ENCODE measurements at places on chromosomes 13 and 19. TPM values are rescaled to one million over a fixed set of nuclear protein-coding genes. Genes with fewer than 3 reads are reported as not detected.

- DNase-seq, result no peak
- no peaks in the 10 kb centered on the region for H3K36me3 ChIP-seq
- H3K27ac ChIP-seq, result no peak overlapping the region
- H3K27me3 ChIP-seq, result peaks cover 83% of the 10 kb centered on the region
- peak overlapping the region; percentile 54 for H3K4me3 ChIP-seq
These were observed 886 bp downstream of the CRLF1 start for GRCh38 chr19:18605546-18606280.

- peak overlapping the region; percentile 38 for H3K4me3 ChIP-seq
- peaks cover 14% of the 10 kb centered on the region for H3K4me1 ChIP-seq
- no peaks in the 10 kb centered on the region for H3K36me3 ChIP-seq
- H3K27me3 ChIP-seq, result peaks cover 3% of the 10 kb centered on the region
- no peak for DNase-seq
- H3K27ac ChIP-seq, result no peak overlapping the region
These were observed 3.1 kb upstream of the GTF3A start for GRCh38 chr13:27421101-27421871.

GRCh38 chr13:89457977-89458376 is 1786.8 kb downstream of the SLITRK5 start:
- H3K4me1 ChIP-seq, result no peaks in the 10 kb centered on the region
- no peaks in the 10 kb centered on the region for H3K27me3 ChIP-seq
- no peak for DNase-seq

GRCh38 chr13:79723519-79724024 is 242.6 kb downstream of the NDFIP2 start:
- H3K4me1 ChIP-seq, result peaks cover 26% of the 10 kb centered on the region
- H3K27me3 ChIP-seq, result no peaks in the 10 kb centered on the region
- no peaks in the 10 kb centered on the region for H3K36me3 ChIP-seq

GRCh38 chr19:11721681-11722080 is 17.1 kb downstream of the ZNF823 start:
- H3K36me3 ChIP-seq, result peaks cover 74% of the 10 kb centered on the region
- no peak for DNase-seq
- H3K27me3 ChIP-seq, result no peaks in the 10 kb centered on the region
- no peak overlapping the region for H3K4me3 ChIP-seq

DNA sequence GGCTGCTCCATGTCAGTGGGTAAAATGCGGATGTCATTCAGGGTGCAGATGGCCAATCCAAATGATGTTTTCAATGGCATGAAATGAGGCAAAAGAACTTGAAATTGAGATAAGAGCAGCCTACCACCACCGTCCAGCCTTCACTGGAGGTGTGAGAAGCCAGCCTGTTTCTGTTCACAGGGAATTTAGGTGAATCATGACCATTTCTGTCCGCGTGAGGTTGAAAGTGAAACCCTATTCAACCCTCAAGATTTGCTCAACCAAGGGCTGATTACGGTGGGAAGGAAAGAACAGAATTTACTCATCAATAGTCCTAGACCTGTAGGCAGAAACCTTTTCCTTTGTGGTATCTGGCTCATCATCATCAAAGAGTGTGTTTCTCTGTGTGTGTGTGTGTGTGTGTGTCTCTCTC is 370.7 kb downstream of the COG6 start:
- peaks cover 2% of the 10 kb centered on the region for H3K36me3 ChIP-seq
- peaks cover 3% of the 10 kb centered on the region for H3K4me1 ChIP-seq
- no peak for DNase-seq
- no peak overlapping the region for H3K27ac ChIP-seq
- H3K27me3 ChIP-seq, result no peaks in the 10 kb centered on the region
- H3K4me3 ChIP-seq, result no peak overlapping the region

DNA sequence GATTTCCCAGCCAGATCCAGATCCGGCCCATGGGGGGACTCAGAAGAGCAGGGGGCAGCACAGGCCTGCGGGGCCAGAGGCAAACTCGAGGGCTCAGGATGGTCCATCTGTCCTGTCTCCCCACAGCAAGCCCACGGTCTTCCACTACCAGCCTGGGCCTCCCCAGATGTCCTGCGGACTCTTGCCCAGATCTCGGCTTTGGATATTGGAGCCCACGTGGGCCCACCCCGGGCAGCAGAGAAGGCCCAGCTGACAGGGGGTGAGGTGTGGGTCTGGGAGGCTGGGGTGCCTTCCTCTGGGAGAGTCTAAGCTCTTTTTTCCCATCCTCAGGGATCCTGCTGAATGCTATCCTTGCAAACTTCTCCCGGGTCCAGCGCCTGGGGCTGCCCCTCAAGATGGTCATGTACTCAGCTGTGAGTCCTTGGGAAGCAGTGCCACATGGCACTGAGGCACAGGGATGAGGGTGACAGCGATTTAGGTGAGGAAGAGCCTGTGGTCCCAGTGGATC is 3.4 kb downstream of the ACP4 start:
- DNase-seq, result no peak
- H3K4me1 ChIP-seq, result peaks cover 16% of the 10 kb centered on the region
- H3K36me3 ChIP-seq, result peaks cover 6% of the 10 kb centered on the region
- peaks cover 43% of the 10 kb centered on the region for H3K27me3 ChIP-seq
- no peak overlapping the region for H3K27ac ChIP-seq
- peak overlapping the region; percentile 84 for H3K4me3 ChIP-seq

- peaks cover 7% of the 10 kb centered on the region for H3K4me1 ChIP-seq
- DNase-seq, result no peak
- peak overlapping the region; percentile 22 for H3K4me3 ChIP-seq
- no peaks in the 10 kb centered on the region for H3K27me3 ChIP-seq
- H3K36me3 ChIP-seq, result no peaks in the 10 kb centered on the region
These were observed 11.4 kb downstream of the SBNO2 start for GRCh38 chr19:1162404-1163282.

GRCh38 chr13:66357463-66357862 is 872.7 kb downstream of the PCDH9 start:
- no peak overlapping the region for H3K4me3 ChIP-seq
- DNase-seq, result no peak
- no peaks in the 10 kb centered on the region for H3K27me3 ChIP-seq
- H3K4me1 ChIP-seq, result peaks cover 4% of the 10 kb centered on the region
- no peak overlapping the region for H3K27ac ChIP-seq

GRCh38 chr13:114124921-114125320 is 7.5 kb downstream of the RASA3 start:
- peaks cover 75% of the 10 kb centered on the region for H3K4me1 ChIP-seq
- H3K27ac ChIP-seq, result no peak overlapping the region

GRCh38 chr19:11252665-11253355 is 9.5 kb downstream of the DOCK6 start:
- no peak for DNase-seq
- H3K4me1 ChIP-seq, result no peaks in the 10 kb centered on the region
- H3K4me3 ChIP-seq, result no peak overlapping the region
- no peaks in the 10 kb centered on the region for H3K27me3 ChIP-seq
- no peaks in the 10 kb centered on the region for H3K36me3 ChIP-seq
- H3K27ac ChIP-seq, result peak overlapping the region; percentile 27

- no peaks in the 10 kb centered on the region for H3K27me3 ChIP-seq
- peak; percentile 44 for DNase-seq
- no peak overlapping the region for H3K27ac ChIP-seq
These were observed 506.7 kb upstream of the PCDH9 start for GRCh38 chr13:67736646-67737420.

DNA sequence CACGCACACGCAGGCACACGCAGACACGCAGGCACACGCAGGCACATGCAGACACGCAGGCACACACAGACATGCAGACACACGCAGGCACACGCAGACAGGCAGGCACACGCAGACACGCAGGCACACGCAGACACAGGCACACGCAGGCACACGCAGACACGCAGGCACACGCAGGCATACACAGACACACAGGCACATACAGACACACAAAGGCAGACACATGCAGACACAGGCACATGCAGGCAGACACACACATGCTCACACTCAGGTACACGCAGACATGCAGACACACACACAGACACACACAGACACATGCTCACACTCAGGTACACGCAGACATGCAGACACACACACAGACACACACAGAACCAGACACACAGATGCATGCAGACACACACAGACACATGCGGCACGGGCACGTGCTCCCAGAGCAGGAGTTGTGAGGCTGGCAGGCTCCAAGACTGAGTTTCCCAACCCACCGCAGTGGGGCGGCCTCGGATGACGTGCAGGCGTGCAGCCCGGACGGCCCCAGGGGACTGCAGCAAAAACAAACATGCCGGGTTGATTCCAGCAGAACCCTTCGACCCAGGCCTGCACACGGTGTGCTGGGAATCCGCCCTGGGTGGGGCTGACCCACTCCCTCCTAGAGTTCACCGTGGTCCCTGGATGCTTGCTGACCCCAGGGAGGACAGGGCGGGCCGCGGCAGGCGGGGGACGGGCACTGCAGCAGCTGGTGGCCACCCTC is 100.0 kb downstream of the GADD45B start:
- H3K4me1 ChIP-seq, result peaks cover 4% of the 10 kb centered on the region
- H3K27me3 ChIP-seq, result peaks cover 9% of the 10 kb centered on the region
- DNase-seq, result no peak
- H3K27ac ChIP-seq, result no peak overlapping the region
- peaks cover 2% of the 10 kb centered on the region for H3K36me3 ChIP-seq

DNA sequence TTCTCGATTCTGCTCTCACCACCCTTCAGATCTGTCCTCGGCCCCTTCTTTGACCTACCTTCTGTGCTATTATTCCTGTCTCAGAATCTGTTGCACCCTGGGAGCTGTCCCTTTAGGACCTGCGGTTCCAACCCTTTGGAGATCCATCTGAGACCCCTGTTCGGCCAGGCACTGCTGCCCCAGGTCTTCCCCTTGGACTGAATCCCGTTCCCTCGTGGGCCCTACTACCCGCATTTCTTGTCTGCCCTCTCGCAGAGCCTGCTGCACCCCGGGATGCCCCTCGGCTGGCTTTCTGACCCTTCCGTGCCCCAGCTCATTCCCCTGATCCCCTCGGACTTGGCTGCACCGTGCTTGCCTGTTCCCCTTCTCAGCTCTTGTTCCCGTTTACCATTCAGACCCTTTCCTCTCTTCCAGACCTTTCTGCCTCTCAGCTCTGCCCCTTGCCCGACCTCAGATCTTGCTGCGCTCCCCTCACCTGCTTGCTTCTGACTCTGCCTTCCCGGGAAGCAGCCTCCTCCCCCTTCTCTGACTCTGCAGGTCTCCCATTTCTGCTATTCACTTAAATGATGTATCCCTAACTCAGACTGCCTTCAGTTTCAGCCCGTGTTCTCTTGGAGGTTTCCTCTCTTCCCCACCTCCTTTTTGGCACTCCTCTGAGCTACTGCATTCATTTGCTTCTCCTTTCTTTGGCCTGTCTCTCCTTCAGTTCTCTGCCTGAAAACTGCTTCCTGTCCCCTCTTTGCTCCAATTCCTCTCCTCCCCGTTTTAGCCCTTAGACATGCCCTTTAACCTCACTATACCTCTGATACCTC is 1.1 kb downstream of the ARHGAP35 start:
- peaks cover 2% of the 10 kb centered on the region for H3K36me3 ChIP-seq
- DNase-seq, result no peak
- H3K4me1 ChIP-seq, result peaks cover 15% of the 10 kb centered on the region

- H3K27me3 ChIP-seq, result no peaks in the 10 kb centered on the region
- H3K27ac ChIP-seq, result no peak overlapping the region
- DNase-seq, result no peak
- H3K36me3 ChIP-seq, result no peaks in the 10 kb centered on the region
- H3K4me1 ChIP-seq, result peaks cover 20% of the 10 kb centered on the region
- no peak overlapping the region for H3K4me3 ChIP-seq
These were observed 536.7 kb downstream of the SLITRK6 start for GRCh38 chr13:85262499-85262898.

DNA sequence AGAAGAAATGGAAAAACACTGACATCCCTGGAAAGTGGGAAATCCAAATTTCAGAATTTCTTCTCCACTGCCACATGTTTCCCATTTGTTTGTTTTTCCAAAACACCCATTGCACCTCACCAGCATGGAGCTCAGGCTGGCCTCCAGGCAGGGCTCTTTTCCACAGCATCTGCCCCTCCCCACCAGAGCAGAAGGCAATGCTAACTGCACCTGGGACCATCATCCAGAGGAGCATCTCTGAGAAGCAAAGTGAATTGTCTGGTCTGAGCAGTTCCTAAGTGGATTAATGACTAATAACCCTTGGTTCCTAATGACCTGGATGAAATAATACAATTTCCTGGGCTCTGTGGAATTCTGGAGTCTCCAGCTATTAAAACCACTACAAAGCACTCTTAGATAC is 8.8 kb upstream of the CYSLTR2 start:
- DNase-seq, result no peak
- H3K27me3 ChIP-seq, result peaks cover 3% of the 10 kb centered on the region
- H3K27ac ChIP-seq, result no peak overlapping the region
- no peaks in the 10 kb centered on the region for H3K36me3 ChIP-seq
- no peak overlapping the region for H3K4me3 ChIP-seq
- H3K4me1 ChIP-seq, result no peaks in the 10 kb centered on the region

DNA sequence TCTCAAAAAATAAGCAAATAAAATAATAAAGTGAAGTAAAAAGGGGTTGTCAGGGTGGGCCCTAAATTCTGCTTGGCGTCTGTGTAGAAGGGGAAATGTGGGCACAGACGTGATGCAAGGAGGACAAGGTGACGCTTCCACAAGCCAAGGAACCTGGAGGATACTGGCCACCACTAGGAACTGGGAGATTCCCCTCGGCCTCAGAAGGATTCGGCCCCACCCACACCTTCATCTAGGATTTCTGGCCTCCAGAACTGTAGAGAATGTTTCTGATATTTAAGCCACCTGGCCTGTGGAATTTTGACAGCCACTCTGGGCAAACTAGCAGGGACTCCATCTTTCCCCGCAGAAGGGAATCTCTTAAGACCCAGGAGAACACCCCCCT is 1.1 kb downstream of the PLEKHJ1 start:
- H3K36me3 ChIP-seq, result peaks cover 15% of the 10 kb centered on the region
- DNase-seq, result no peak
- H3K4me1 ChIP-seq, result peaks cover 46% of the 10 kb centered on the region
- H3K27ac ChIP-seq, result peak overlapping the region; percentile 78
- H3K27me3 ChIP-seq, result peaks cover 15% of the 10 kb centered on the region

- H3K27me3 ChIP-seq, result peaks cover 10% of the 10 kb centered on the region
- DNase-seq, result no peak
- H3K4me1 ChIP-seq, result peaks cover 39% of the 10 kb centered on the region
- no peaks in the 10 kb centered on the region for H3K36me3 ChIP-seq
- H3K4me3 ChIP-seq, result peak overlapping the region; percentile 44
- H3K27ac ChIP-seq, result no peak overlapping the region
These were observed 2.6 kb downstream of the VMAC start for GRCh38 chr19:5907241-5907640.

GRCh38 chr13:79486433-79487188 is 5.7 kb downstream of the NDFIP2 start:
- no peaks in the 10 kb centered on the region for H3K36me3 ChIP-seq
- no peak overlapping the region for H3K4me3 ChIP-seq
- H3K27me3 ChIP-seq, result peaks cover 3% of the 10 kb centered on the region
- no peak overlapping the region for H3K27ac ChIP-seq

GRCh38 chr19:8194528-8195267 is 14.5 kb upstream of the CERS4 start:
- H3K36me3 ChIP-seq, result no peaks in the 10 kb centered on the region
- no peaks in the 10 kb centered on the region for H3K27me3 ChIP-seq
- peaks cover 22% of the 10 kb centered on the region for H3K4me1 ChIP-seq
- no peak for DNase-seq

Gene TIMM50
- total RNA-seq, result 121 TPM

Gene IGLON5
- 18.1 TPM for total RNA-seq

Gene TMEM59L
- total RNA-seq, result 6.4 TPM

Gene URI1
- total RNA-seq, result 59.9 TPM

Gene UHRF1
- 223 TPM for total RNA-seq

Gene PDX1
- total RNA-seq, result not detected

Data from neural crest cell (in vitro differentiated cells).